ENCODE measurements at places on chromosomes 7 and 10.

GRCh38 chr7:73597978-73598782 is 19.8 kb upstream of the TBL2 start:
- no peak for DNase-seq

DNA sequence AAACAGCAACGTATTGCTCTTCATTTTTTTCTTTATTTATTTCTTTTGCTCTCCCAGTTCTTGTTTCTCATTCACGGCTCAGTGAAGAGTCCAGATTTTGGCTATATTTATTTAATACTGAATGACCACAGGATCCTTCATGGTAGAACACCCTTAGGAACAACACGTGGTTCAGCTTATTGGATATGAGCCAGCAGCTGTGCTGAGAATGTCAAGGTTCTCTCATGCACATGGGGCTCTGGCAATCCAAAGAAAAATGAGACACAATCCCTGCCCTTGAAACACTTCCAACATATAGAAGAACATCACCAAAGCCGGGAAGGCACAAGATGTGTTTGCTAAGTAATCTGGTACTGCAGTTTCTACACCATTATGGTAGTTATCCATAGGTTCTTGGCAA is 852.9 kb downstream of the SORCS1 start:
- DNase-seq: peak; percentile 45

DNA sequence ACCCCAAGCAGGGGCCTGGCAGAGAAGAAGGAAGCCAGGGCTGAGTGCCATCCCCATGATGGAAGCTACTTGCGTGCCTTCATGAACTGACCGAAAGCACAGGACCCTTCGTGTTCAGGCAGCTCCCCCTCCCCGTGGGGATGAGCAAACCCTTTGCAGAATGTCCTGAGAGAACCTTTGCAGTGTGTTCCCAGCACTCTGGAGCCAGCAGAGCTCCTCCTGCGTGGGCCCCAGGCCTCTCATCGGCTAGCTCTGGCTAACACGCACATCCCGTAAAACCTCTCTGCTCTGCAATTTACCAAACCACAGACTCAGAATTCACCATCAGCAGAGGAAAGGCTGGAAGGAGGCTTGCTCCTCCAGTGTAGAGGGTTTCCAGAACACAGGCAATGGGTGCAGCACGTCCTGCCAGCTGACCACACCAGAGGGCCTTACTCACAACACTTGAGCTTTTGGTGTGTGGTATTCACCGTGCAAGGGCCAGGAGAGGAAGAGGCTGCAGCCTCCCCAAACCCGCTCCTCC is 3.1 kb downstream of the SH3PXD2A start:
- peak; percentile 65 for DNase-seq

- no peak for DNase-seq
These were observed 19.8 kb upstream of the WIPI2 start for GRCh38 chr7:5170251-5170650.

Data from right hindlimb (tissue), 1 donor.